Tibial artery (tissue), 4 donors: ENCODE measurements at places on chromosomes 7 and 10.

GRCh38 chr7:73353243-73353642 is 25.3 kb downstream of the FKBP6 start:
- no peak for DNase-seq

DNA sequence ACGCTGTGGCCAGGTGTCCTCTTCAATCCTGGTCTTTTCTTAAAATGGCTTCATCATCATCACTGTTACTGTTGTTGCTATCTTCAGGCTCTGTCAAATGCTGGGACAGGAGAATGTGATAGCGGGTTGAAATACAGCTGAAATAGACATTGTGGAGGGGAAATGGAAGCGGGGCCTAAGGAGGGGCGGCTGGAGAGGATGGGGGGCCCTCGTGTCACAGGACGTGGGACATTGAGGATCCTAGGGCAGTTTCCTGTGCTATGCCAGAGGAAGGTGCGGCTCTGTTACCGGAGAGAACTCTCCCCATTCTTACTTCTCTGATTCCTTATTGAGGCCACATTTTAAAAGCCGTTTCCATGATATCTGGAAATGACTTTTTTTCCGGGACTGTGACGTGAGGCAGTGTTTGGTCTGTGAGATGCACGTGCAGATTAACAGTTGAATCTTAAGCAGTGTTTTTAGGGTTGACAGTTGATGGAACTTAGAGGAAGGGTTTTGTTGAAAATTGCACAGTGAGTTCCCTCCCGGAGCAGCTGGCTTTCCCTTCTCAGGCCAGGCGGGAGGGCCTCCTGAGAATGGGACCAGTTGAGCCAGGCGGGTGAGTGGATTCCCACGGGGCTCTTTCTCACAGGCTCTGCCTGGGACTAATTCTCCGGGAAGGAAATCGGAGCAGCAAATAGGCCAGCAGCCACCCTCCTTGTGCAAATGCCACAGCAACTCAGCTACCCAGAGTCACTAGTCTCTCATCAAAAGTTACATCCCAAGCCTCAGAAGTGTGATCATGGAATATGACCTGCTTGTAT is 125.2 kb downstream of the TACC2 start:
- DNase-seq, result peak; percentile 91

DNA sequence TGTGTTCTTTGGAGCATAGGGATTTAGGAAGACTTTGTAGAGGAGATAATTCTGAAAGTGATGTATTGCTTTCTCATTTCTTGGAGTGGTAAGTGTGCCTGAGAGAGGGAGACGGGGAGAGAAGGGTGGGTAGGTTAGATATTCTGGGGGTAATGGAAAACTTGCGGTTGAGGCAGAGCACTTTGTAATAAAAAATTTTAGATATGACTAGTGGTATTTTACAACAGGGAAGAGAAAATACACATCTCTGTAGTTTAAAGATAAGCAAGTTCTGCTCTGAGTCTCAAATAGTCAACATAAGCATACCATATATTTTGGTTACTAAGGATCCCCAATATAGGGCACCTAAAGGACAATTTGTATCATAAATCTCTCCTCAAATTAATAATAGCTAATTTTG is 6.6 kb downstream of the VPS50 start:
- no peak for DNase-seq

- no peak for DNase-seq
Measured at GRCh38 chr7:69847921-69848612, 249.8 kb downstream of the AUTS2 start.

DNA sequence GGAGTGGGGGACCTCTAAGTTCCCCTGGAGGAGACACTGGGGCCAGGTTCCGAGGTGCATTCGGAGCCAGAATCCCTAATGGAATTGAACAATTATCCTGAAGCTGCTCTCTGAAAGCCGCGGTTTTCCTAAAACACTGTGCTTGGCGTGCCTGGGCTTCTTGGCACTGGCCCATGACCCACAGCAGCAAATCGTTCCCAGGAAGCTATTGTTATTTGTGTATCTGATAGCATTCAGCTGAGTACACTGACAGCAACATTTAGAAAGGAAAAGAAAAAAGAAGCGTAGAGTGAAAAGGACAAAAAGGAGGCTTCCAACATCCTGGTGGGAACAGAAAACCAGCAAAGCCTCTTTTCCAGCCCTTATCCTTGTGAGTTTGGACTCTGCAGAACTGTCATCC is 339.8 kb downstream of the FRMD4A start:
- no peak for DNase-seq

DNA sequence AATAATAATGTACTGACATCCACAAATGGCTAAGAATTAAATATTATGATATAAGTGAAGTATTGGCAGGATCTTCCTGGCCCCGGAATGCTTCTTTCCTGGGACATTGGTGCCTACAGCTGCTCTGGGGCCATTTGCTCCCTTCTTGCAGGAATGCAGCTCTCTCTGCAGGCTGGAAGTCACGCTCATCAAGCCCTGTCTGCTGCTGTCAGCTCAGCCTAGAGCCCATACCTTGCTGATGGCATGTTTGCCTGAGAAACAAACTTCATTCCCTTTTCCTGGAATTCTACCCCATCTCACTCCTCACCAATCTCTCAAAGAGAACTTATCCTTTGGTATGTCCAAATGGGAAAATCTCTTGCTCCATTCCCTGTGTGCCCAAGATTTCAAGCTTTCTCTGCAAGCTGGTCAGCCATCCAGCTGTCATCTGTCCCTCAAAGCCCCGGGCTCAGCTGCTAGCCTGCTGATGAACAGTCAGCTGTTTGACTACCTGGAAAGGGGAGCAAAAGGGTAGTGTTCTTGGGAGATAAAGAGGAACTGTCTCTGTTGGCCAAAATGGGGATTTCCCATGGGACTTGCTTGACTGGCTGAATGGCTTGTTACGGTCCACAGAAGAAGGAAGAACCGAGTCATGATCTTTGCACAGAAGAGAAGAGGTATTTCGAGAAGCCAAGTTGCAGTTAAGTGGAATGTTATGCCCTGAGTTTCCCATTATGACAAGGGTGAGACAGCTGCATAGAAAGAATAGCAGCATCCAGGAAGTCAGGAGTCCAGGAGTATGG is 12.0 kb upstream of the RASSF4 start:
- peak; percentile 41 for DNase-seq

- no peak for DNase-seq
Measured at GRCh38 chr10:6621536-6621935, 41.5 kb upstream of the PRKCQ start.
